ENCODE measurements at places on chromosomes 4 and X.

- peak; percentile 5 for DNase-seq
These were observed 50.6 kb downstream of the LGI2 start for GRCh38 chr4:24980064-24980690.

GRCh38 chrX:130034178-130034577 lies 51.7 kb downstream of the BCORL1 start:
- DNase-seq = no peak

DNA sequence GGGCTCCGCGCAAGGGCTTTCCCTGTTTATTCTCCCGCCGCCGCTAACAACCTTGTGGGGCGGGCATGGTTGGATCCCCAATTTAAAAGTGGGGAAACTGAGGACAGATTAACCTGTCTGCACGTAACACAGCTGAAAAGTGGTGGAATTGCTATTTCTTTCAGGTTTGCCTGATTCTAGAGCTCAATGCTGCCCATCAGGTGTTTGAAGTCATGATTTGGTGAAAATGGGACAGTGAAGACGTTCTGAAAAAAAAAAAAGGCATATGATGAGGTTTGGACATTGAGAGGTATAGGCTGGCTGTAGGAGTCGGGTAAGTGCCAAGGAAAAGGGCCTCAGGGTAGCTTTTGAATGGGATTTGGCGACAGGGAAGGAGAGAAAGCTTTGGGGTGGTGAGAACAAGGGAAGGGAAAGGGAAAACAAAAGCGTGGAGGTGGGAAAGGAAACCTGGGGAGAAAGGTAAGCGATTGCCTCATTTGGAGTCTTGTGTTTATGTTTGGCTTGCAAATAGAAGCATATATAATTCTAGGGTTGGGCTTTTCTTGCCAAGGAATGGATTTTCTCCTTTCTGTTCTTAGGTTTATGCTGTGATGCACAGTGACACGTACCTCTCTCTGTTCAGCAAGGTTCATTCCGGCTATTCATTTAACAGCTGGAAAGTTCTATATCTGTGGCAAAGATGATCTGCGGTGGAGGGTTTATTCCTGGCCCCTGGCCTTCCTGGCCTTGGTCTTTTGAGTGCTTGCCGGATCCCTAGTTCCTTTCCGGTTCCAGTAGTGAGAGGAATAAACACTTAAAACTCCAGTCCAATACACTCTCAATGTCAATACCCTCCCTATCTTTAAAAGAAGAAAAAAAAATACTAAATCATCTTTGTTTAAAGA lies 2.4 kb upstream of the STIM2 start:
- no peak for DNase-seq

- no peak for DNase-seq
These were observed 758 bp downstream of the IQSEC2 start for GRCh38 chrX:53280331-53281320.

DNA sequence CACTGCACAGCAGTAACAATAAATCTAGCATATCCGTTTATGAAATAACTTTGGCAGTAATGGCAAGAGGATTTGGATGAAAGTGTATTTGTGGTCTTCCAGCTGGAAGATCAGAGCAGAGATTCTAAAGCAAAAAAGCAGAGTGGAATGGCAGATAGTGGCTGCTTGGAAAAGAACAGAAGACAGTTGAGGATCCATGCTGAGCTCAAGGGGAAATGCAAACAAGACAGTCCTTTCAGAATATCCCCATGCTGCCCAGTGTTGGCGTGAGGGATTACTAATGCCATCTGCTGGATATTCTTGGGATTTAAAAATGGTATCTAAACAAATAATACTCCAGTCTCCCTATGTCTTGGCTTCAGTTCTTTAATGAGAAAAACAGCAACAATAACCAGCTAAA lies 629.1 kb upstream of the ATOH1 start:
- DNase-seq = no peak

- DNase-seq = no peak
These were observed 156.3 kb upstream of the VEGFC start for GRCh38 chr4:176949029-176949428.

GRCh38 chr4:87356832-87357526 lies 34.0 kb downstream of the HSD17B11 start:
- DNase-seq = no peak

DNA sequence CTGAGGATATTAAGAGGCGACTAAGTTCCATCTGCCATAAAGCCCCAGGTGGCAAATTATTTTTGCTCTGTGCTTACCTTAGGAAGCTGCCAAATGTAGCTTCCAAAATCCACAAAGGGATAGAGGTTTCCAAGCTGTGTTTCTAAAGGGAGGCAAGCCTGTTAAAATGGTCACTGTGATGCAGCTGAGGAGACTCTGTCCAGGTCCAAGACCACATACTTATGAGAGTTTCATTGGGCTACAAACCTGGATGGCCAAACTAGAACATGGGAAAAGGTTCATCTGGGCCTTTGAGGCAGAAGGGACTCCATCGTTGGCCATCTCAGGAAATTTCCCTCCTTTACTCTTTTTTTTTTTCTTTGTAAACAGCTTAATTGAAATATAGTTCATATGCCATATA lies 306.9 kb upstream of the FGF13 start:
- no peak for DNase-seq

DNA sequence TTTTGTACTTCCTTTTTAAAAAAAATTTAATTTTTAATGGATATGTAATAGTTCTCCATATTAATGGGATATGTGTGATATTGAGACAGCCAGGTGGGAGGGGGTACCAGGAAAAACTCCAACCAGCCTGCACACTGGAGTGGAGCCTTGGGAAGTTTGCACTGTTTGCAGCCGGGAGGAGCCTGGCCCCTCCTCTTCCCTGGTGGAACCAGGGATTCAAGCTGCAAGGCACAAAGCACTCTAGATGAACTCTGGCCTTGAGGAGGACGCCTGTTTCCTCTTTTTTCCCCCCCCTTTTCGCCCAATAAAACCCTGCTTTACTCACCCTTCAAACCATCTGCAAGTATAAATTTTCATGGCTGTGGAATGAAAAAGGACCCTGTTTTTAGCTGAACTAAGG lies 48.2 kb upstream of the GC start:
- DNase-seq = no peak

- no peak for DNase-seq
These were observed 52.4 kb downstream of the PHOX2B start for GRCh38 chr4:41696131-41696530.

DNA sequence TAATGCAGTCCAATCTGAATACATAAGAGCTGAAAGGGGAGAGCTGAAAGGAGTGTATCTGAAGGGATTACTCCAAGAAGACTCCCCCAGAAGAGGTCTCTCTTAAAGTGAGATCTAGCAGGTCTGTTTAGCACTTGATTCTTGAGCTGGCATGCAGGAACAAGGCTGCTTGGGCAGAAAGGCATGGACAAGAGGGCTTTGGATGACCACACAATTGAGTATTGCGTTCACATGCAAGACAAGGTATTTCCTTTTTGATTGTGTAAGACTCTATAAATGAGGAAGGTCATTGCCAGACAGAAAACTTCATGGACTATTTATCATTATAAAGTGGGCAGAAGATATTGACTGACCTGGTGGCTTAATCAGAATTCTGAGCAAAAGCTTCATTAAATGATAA lies 145.5 kb upstream of the AFF2 start:
- DNase-seq = no peak

DNA sequence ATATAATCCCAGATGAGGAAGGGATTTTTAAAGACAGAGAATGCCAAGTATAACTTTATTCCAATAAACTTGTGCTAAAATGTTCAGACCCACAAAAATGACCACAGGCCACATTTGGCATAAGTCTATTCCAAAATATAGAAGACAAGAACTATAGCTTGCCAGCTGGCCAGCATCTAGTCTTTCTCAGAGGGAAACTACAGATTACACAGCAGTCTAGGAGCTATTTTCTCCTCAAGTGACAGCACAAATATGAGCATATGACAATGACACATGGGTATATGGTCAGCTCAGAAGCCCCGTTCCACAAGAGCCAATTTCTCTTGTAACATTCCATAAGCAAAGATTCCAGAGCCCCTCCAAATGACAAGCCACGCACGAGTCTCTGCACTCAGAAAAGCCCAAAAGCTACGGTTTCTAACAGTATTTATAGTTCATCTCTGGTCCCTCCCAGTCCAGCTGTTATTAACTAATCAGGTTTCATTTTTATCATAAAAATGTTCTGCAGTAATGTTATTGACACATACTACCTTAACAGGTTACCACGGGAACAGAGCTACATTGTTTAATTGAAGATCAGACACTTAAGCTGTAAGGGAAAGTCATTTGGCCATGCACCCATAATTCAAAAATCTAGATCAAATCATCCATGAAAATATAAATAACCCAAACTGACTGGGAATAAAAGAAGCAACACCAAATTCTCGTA lies 70.3 kb downstream of the RAB28 start:
- DNase-seq = no peak

GRCh38 chr4:84718699-84719098 lies 135.8 kb downstream of the CDS1 start:
- DNase-seq = no peak

GRCh38 chr4:5826437-5827107 lies 66.3 kb downstream of the CRMP1 start:
- no peak for DNase-seq

GRCh38 chr4:110949542-110949941 lies 326.7 kb upstream of the PITX2 start:
- DNase-seq = no peak

DNA sequence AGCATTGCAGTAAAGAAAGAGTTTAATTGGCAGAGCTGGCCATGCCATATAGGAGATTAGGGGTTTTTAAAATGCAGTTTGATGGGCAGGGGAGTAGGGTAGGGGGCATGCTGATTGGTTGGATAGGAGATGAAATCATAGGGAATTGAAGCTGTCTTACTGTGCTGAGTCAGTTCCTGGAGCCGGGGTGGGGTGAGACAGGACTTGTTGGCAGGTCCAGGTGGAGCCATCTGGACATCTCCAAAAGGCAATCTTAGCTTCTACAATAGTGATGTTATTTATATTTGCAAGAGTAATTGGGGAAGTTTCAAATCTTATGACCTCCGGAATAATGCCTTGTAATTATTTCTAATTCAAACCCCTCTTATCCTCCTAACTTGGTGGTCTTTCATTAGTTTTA lies 32.4 kb upstream of the PGM2 start:
- no peak for DNase-seq

DNA sequence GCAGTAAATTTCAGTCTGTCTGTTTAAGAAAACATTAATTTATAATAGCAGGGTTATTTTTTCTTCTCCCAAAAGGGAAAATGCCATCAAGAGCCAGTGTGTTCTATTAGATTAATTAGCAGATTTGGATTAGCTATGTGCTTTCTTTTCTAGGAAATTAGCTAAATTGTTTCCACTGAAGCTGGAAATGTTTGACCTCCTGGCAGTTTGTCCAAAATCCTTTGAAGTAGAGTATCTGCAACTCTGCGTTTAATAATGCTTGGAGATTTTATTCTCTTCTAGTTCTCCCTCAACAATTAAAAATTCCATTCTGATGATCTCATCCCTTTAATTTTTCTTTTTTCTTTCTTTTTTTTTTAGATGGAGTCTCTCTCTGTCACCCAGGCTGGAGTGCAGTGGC lies 27.1 kb upstream of the HOPX start:
- DNase-seq = no peak

DNA sequence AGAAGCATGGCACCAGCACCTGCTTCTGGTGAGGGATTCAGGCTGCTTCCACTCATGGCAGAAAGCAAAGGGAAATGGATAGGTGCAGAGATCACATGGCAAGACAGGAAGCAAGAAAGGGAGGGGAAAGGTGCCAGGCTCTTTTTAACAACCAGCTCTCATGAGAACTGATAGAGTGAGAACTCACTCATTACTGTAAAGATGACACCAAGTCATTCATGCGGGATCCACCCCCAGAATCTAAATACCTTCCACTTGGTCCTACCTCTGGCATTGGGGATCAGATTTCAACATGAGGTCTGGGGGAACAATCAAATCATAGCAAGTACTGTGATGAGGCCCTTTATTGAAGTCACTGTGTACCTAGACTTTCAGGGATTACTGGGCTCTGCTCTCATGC lies 72.0 kb upstream of the PRDM5 start:
- no peak for DNase-seq

DNA sequence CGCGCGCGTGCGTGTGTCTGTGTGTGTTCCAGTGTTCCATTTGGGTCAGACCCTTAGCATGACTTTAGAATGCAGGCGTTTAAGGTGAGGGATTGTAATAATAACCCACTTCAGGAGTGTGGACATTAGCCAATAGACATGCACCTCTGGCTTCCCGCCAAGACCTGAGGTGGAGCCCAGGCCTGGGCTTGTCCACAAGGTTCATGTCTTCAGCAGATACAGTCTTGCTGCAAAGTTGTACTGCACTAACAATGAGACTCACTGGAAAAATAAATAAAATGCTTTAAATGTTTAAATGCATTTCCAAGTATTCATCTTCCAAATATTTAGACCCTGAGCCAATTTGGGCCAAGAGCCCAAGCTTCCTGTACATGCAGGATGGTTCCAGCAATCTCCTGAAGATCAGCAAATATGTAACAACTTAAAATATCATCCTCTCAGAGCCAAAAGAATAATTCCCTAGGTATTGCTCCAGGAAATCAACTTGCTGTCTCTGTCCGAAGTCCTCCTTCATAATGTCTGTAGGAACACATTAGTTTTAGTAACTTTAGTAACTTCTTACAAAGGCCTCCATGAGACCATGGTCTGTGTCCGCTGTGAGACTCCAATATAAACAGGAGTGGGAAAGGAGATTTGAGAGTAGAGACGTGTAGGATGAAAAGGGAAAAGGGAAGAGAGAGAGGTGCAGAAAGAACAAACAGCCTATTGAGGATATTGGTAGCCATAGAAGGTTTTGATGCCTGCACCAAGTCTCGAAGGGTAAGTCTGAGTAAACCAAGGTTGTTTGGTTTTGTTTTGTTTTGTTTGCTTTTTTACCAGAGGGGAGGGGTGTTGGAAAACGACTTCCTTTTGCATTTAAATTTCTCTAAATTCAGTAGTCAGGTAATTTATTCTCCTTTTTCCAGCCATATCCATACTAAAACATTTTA lies 98.5 kb upstream of the KLF3 start:
- DNase-seq = no peak

DNA sequence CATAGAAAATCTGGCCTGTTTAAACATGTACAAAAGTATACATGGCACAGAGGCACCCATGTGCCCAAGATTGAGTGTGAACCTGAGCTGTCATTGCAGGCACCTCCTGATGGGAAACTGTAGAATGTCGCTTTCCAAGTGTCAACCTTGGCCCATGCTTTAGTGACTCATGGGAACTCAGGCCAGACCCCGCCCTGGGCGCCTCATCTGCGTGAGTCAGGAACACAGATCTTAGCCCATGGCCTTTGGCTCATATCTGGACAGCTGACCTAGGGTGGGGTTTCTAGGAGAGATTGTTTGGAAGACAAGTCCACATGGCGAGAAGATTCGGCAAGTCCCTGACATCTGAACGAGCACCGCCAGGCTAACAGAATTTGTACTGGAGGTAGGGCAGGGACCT lies 50.0 kb downstream of the CYTL1 start:
- DNase-seq = no peak

- no peak for DNase-seq
These were observed 657 bp upstream of the ANKRD50 start for GRCh38 chr4:124713185-124713592.

DNA sequence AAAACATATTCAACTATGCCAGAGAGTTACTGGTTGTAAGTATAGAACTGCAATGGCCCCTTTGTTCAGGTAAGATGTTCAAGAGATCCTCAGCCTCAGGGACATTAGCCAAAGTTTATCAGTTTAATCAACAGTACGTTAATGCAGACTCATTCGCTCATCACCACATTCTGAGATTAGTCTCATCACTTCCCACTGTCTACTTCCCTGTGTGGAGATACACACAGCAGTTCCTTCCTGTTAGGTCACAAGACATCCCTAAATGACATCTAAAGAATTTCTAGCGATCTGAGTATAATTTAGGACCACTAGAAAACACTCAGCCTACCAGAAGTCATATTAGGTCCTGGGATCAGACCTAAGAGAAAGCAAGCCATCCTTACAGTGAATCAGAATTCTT lies 10.4 kb downstream of the SLC10A7 start:
- no peak for DNase-seq

Data from stimulated activated CD8-positive, alpha-beta memory T cell treated with anti-CD3 and anti-CD28 coated beads, Interleukin-15, amount 100 ng/mL, for 48 hours (primary cell).